ENCODE measurements at places on chromosomes 12 and 14.
A peak's percentile ranks its signal among the peaks of the same experiment; 100 is the strongest.

DNA sequence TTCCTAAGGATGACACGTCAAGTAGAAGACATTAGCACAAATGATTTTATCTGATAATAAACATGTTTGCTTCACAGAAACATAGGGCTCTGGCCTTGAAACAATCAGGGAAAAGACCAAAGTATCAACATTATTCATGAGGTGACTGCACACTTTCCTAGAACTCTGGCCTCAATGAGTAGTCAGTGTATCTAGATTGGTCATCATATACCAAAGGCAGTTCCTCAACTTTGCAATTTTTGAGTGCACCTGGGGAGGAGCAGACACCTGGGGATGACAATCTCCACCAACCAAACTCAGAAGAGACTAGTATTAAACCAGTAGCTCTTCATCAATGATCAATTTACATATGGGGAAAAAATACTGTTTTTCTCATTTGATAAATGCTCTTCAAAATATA is 4.5 kb downstream of the EDDM3A start:
- DNase-seq = no peak

DNA sequence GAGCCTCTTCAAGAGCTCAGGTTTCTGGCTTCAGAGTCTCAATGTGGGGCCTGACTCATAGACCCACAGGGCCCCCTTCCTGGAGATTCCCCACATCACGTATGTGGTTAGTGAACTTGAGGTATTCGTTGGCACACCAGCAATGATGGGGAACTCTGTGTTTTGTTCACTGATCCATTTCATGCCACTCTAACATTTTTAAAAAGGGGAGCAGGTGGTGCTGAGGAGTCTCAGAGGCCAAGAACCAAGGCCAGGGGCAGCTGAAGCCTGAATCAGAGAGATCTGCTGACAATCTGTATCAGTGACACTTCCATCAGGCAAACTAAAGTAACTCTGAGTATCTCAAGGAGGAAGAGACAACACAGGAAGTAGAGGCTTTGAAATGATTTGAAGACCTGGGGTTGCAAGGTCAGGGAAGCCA is 323.4 kb downstream of the VRK1 start:
- DNase-seq = no peak

DNA sequence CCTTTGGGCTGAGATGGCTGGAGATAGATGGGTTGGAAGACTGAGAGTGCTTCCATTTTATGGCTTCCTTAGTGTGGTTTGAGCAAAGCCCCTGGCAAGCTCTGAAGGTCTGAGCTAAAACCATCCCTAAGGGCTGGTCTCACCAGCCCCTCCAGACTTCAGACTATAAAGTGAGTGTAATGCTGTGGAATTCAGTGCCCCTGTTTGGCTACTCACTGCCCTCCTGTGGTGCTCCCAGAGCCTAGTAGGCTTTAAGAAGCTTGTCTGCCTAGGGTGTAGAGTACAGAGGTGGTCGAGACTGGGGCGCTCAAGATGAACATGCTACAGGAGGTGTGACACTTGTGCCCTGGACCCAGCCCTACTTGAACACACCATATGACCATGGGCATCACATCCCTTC is 246.7 kb upstream of the FKBP4 start:
- DNase-seq = no peak

DNA sequence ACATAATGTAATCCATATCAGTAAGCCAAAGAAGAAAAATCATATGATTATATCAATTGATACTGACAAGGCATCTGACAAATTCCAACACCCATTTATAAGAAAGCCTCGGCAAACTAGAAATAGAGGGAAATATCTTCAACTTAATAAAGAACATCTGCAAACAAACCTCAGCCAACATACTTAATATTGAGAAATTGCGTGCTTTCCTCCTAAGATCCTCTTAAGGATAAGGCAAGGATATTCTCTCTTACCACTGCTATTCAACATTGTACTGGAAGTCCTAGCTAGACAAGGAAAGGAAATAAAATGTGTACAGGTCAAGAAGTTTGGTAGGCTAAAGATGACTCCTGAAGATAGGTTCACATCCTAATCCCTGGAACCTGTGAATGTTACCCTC is 115.9 kb downstream of the DERA start:
- no peak for DNase-seq

GRCh38 chr14:90700933-90701776 is 115.1 kb downstream of the TTC7B start:
- no peak for DNase-seq

DNA sequence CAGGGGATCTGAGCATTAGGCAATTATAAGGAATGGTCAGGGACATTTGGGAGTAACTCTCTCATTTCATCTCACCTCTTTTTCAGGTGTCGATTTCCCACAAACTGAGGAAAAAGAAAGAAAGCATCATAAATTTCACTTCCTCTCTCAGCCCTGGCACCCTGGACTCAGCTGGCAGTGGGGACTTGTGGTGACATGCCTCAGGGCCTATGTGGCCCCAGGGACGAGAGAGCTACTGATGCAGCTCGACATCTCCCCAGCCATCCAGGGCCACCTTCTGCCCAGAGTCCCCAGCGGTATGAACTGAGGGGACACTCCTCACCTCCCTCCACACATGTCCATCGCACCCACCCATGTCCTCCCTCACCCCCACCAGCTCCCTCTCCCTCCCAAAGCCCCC is 11.7 kb downstream of the TNFRSF1A start:
- DNase-seq = no peak

DNA sequence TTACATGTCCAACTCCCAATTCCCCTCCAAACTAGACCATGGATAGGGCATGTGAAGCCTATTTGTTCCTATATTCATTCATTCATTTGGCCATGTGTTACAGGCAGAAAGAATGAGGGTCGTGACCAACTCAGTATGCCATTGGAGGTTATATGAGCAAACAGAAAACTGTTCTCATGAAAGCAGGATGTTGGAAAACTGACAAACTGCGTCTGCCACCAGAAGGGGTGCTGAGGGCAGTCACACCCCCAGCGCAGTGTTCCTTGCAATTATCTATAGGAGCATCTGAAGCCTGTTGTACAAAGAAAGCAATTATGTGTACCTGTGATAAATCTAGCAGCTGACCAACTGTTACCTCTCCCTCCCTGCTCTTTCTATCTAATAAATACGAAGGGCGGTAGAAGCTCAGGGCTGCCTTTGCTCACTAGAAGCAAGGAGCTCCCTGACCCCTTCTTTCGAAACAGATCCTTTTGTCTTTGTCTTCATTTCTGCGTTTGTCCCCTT is 21.1 kb downstream of the ENTPD5 start:
- DNase-seq = peak; percentile 48

DNA sequence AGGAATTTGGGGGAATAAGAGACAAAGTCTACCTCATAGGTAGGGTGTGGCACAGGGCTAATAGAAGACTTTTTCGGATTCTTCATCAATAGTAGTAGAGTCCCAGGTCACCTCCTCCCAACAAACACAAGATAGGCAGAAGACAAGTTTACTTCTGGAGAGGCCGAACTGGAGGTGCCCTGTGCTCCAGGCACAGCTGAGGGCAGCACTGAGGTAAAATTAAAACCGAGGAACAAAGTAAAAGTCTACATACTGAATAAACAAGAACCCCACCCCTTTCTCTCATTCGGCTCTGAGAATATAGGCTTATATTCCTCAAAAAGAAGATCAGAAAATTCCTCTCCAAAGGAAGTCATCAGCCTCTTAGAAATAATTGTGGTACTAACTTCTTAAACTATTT is 161.5 kb downstream of the SEC23A start:
- no peak for DNase-seq

- no peak for DNase-seq
Observed at GRCh38 chr14:47346849-47347248, 328.6 kb downstream of the MDGA2 start.

DNA sequence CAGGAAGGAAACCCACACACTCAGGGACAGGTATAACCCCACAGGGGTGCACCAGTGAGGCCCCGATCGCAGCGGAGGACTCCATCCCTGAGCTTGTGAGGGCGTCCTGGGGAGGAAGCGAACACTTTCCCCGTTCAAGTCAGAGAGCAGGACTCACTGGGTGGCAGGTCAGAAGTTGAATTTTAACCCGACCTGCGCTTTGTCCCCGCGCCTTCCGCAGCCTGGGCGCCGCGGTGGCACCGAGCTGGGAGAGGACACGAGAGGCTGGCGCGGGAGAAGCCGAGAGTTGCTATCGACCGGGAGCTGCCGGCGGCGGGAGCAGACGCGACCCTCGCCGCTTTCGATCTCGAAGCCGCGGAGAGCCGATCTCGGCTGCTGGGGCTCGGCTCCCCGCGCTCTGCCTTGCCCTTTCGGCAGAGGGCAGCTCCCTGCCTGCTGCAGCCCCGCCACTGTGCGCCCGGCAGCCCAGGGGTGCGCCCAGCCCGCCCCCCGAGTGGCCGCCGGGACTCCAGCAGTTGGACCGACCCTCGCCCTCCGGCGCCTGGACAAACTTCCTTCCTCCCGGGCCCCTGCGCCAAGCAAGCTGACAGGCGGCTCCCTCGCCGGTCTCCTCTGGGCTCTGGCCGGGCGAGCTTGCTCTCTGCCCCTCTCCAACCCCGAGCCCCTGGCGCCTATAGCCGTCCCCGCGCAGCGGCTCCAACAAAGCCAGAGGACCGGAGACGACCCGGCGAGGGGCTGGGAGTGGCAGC is 918 bp downstream of the LIN7A start:
- peak; percentile 64 for DNase-seq

GRCh38 chr14:56816574-56817391 is 6.5 kb upstream of the OTX2 start:
- DNase-seq = no peak

- no peak for DNase-seq
Observed at GRCh38 chr14:51365241-51365965, 125.4 kb downstream of the TMX1 start.

- DNase-seq = peak; percentile 37
Observed at GRCh38 chr14:93160353-93160801, 24.3 kb downstream of the MOAP1 start.

DNA sequence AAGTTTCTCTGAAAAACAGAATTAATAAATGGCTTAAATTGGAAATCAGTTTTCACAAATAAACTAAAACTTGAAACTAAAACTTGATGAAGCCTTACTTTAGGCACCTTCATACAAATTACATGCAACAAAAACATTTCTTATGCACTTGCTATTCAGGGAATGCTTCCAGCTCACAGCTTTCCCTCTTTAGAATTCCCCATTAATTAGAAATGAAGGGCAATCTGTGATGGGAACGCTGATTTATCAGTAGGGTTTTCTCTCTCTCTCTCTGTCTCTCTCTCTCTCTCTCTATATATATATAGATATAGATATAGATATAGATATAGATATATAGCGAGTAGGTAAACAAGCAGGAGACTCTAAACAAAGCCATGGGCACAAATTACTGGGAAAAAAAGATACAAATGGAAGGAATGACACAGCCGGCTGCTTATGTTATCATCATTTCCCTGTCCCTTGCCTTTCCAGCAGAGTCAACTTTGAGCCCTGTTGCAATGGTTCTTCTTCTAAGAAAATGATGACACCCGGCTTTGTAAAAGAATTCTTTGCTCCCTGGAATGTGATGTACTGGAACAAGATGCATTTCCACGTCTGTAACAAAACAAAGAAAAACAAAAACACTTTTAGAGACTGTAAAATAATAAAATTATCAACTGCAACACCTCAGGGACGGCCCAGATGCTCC is 1121.6 kb upstream of the TMEM132C start:
- DNase-seq = no peak

DNA sequence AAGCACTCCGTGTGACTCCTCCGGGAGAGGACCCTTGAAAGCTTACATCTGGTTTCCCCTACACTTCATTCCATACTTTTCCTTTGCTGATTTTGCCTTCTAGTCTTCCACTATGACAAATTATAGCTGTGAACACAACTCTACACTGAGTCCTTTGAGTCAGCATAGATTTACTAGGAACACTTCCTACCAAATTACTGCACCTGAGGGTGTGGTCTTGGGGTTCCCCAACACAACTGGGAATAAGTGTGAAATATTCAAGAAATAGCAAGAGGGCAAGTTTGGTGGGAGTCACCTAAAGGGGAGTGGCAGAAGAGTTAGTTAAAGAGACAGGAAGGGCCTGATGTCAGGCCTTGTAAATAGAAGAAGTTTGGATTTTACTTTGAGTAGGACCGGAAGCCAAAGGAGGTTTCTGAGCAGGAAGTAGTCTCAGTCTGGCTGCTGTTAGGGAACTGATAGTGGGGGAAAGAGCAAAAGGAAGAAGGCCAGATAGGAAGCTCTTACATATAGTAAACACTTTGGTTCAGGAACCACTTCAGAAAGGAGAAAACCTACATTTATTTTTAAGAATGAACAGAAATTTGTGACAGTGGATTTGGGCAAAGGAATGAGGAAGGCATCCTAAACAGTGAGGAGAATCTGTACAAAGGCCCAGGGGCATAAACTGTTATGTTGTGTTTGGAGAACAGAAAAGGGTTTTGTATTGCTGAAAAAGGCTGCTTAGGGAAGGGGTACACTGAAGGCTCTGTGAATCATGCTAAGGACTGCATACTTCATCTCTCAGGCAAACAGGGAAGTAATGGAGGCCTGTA is 14.2 kb downstream of the SEL1L start:
- no peak for DNase-seq

DNA sequence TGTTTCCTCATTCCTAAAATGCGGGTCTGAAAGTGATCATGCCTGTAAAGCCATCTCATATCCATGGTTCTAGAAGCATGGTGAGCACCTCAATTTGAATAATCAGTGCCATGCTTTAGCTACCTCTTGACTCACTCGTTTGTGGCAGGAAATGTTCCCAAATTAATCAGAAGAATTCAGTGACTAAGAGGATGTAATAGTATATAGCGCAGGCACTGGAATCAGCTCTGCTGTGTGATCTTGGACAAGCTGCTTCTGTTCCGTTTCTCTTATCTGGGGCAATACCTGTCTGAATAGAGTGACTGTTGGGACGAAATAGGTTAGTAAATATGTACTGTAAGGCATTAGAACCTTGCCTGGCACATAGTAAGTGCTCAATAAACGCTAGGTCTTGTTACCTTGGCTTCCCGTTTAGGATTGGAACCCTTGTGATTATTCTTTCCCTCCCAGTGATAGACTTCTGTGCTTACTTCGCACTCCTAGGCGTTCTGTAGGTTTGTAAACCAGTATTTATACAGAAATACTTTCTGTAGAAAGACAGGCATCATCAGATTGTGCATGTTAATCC is 820 bp upstream of the SMAGP start:
- no peak for DNase-seq

GRCh38 chr14:61140872-61141271 is 140.3 kb downstream of the TMEM30B start:
- DNase-seq = no peak

- no peak for DNase-seq
Observed at GRCh38 chr12:65113621-65114035, 7.5 kb downstream of the WIF1 start.

- DNase-seq = peak; percentile 89
Observed at GRCh38 chr12:94157981-94158411, 9.6 kb downstream of the PLXNC1 start.

Measured in NCI-H2081 (cell line).